ENCODE measurements at places on chromosomes 3 and 15. TPM values are rescaled to one million over a fixed set of nuclear protein-coding genes. Genes with fewer than 3 reads are reported as not detected.

Gene CPN2
- not detected for total RNA-seq

Gene TXNRD3
- 12.5 TPM for total RNA-seq

Gene CLRN1
- not detected for total RNA-seq

Gene HTR3E
- not detected for total RNA-seq

Gene TGM4
- not detected for total RNA-seq

Gene PTPRG
- total RNA-seq = 108 TPM

Gene RLBP1
- total RNA-seq = not detected

Gene UROC1
- total RNA-seq = not detected

Gene FAH
- total RNA-seq = 11.9 TPM

Gene SIN3A
- total RNA-seq = 119 TPM

Gene LDHAL6B
- not detected for total RNA-seq

Gene KCTD6
- 26.1 TPM for total RNA-seq

Gene MAP2K5
- 17.1 TPM for total RNA-seq

Gene PARP15
- total RNA-seq = 0.29 TPM

Gene GOLGA8K
- total RNA-seq = not detected

Gene BBX
- total RNA-seq = 38.8 TPM

Gene UCN2
- not detected for total RNA-seq

Gene NRROS
- total RNA-seq = 3.2 TPM

Gene SLC22A14
- 0.20 TPM for total RNA-seq

Gene TM4SF18
- total RNA-seq = not detected

Gene KBTBD12
- 0.24 TPM for total RNA-seq

Gene CKMT1B
- total RNA-seq = 0.73 TPM

Gene ACKR4
- not detected for total RNA-seq
